ENCODE measurements at places on chromosomes 1 and 21.

GRCh38 chr21:15667819-15668218 lies 62.0 kb upstream of the USP25 start:
- DNase-seq = no peak

DNA sequence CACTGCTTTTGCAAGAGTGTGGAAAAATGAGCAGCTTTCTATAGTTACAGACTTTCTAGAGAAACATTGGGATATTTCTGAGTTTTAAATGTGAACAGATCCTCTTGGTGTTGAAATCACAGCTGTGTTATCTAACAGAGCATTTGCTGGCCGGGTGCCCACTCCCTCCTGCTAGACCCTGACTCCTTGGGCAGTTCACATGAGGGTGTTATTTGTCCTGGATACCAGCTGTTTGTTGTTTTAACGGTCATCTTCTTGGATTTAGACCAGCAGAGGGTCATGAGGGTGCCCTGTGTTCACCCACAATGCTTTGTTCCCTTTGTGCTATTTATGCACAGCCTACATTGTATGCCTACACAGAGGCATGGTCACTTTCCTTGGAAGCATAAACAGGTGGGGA lies 67.1 kb downstream of the CENPF start:
- DNase-seq = no peak

- DNase-seq = no peak
Measured at GRCh38 chr1:170254371-170254770, 108.6 kb downstream of the NTMT2 start.

- DNase-seq = no peak
Measured at GRCh38 chr1:63342402-63342801, 20.0 kb downstream of the FOXD3 start.

DNA sequence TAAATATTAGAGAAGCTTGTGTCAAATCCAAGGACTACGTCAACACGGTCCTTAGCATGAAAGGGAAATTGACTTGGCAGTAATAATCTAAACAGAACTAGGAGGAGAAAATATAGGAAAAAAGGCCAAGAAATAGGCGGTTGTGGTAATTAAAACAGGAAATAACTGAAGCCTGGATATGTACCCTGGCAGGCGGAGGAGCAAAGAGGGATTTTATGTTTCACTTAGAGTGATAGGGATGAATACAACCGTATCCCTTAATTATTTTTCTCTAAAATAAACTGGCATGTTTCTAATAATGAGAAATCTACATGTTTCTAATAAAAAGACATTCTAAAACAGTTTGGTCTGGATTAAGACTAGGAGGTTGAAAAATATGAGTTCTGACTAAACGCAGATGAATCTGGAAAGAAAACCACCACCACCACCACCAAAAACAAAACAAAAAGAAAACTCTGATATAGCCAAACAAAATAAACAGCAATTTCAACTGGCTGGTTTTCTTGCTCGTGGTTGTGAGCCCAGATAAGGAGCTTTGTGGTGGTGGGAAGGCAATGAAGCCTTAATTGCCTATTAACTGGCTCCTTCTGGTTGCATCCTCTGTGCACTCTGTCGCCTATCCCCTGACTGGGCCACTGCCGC lies 334.2 kb upstream of the SNX7 start:
- DNase-seq = no peak

- peak; percentile 22 for DNase-seq
Measured at GRCh38 chr1:53860967-53861411, 22.9 kb upstream of the NDC1 start.

DNA sequence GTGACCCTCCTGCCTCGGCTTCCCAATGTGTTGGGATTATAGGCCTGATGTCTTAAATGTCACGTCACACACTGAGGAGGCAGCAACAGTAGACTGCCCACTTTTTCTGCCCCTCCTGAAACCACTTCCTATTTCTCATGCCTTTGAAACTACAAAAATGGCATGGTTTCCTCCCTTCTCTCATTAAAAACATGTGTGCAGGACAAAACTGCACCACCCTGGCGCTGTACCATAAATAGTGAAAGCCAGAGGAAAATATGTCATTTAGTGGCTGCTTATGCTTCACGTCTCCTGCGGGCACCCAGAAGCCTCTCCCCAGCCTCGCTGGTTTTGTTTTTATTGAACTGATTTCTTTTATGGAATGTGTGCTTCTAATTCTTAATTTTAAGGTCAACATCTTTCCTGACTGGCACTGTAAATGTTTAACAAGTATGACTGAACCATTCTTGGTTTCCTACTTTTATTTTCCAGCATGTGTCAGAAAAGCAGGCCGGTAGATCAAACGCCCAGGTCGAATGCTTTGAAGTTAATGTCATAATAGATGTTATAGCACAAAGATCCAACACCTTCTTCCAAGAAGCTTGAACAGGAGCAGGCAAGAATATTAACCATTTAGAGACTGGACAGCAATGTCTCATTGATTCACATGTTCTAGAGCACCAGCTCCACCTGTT lies 59.6 kb upstream of the C1orf87 start:
- no peak for DNase-seq

DNA sequence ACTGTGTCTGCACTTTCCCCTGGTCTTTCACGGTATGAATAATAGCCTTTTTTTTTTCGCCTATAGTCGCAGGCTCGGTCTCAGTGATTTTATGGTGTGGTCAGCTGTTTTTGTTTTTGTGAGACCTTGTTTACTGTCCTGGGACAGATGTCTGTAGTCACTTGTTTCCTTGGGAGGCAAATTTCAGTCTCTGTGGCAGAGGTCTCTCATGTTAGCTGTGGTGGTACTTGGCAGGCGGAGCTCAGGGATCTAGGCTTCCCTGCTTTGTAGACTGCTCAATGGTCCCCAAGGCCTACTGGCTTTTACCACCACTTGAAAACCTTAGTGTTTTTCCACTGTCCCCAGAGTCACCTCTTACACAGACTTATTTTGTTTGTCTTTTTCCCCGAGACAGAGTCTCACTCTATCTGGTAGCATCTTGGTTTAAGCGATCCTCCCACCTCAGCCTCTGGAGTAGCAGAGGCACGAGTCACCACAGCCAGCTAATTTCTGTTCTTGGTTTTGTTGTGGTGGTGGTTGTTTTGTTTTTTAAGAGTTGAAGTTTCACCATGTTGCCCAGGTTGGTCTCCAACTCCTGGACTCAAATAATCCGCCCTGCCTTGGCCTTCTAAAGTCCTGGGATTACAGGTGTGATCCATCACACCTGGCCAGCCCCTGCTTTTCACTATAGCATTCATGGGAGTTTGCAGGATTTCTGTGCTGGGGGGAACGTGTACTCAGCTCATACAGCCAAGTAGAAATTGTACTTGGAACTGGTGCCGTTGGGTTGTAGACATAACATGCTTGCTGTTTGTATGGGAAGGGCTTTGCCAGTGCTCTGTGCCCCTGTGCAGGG lies 10.3 kb downstream of the RNU1-2 start:
- DNase-seq = no peak

DNA sequence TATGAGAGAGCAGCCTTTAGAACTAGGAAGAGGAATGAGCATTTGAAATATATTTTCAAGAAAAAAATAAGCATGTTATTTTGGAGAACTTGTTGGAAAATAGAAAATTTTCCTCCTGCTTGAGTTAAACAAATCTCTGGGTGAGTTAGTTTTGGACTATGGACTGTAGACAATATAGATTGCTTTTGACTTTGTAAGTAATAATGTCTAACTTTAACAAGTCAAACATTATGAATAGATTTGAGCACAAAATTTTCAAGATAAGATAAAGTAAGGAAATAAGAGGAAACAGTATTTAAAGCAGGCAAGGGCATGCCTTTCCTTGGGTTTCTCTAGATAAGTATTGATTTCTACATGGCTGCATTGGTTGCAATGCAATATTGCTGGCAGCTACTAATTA lies 360.8 kb downstream of the LMO4 start:
- no peak for DNase-seq

- no peak for DNase-seq
Measured at GRCh38 chr1:171984850-171985485, 143.7 kb downstream of the DNM3 start.

DNA sequence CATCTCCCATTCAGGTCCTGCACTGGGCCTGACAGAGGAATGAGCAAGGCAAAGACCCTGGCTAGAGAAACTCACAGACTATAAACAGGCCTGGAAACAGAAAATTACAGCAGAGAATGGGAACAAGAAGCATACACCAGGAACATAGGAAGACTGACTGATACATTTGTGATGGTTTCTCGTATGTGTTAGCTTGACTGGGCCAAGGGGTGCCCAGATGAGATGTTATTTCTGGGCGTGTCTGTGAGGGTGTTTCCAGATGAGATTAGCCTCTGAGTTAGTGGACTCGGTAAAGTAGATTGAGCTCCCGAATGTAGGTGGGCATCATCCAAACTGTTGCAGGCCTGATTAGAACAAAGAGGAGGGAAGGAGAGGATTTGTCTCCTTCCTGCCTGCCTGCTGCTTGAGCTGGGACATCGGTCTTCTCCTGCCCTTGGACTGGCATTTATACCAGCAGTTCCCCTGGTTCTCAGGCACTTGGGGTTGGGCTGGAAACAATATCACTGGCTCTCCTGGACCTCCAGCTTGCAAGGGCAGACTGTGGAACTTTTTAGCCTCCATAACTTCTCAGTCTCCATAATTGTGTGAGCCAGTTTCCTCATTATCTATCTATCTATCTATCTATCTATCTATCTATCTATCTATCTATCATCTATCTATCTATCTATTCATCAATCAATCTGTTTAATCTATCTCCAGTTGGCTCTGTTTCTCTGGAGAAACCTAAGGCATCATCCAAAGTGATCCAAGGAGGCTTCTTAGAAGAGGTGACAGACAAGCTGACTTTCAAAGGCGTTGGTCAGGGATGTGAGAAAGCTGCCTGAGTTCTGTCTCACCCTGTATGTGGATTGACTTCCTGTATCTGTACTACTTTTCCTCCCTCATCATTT lies 9.7 kb upstream of the FOXO6 start:
- DNase-seq = no peak

GRCh38 chr21:33802481-33802880 lies 113.1 kb downstream of the ATP5PO start:
- no peak for DNase-seq

- no peak for DNase-seq
Measured at GRCh38 chr21:44366586-44367211, 13.3 kb downstream of the TRPM2 start.

GRCh38 chr21:28857752-28858151 lies 134.9 kb downstream of the LTN1 start:
- DNase-seq = no peak

DNA sequence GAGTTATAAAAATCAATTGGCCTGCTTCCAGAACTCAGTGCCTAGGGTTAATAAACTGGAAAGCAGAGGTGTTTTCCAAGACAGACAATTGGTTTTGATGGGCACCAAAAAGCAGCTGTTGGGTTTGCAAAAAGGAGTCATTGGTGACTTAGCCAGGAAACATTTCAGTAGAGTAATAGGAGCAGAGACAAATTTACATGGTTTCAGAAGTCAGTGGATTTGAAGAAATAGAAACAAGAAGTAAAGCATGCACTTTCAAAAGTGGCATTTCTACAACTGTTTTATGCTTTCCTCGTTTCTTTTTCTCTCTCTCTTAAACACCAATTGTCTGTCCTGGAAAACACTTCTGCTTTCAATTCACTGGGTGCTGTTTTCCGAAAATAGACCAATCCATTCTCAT lies 87.8 kb downstream of the GLUL start:
- DNase-seq = no peak

DNA sequence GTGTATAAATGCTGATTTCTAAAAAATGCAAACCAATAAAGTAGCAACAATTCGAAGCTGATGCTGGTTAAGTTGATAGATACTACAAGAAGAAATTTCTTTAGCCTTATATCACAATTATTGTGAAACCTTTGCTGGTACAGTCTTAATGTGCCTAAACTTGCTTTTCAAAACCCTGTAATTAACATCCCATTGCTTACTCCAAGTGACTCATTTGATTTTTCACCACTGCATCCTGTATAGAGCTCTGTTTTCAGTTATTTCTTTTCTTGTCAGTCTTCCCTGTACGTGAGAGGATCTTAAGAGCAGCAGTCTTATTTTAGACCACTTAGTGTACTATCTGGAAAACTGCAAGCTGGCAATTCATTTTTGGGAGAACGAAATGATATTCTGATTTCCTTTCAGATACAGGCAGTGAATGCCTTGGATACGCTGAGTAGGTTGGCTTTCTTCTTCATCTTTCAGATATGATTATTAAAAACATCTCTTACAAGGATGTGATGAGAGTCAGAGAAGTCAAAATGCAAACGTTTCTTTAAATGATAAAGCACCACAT lies 210.3 kb downstream of the KCTD3 start:
- DNase-seq = no peak

DNA sequence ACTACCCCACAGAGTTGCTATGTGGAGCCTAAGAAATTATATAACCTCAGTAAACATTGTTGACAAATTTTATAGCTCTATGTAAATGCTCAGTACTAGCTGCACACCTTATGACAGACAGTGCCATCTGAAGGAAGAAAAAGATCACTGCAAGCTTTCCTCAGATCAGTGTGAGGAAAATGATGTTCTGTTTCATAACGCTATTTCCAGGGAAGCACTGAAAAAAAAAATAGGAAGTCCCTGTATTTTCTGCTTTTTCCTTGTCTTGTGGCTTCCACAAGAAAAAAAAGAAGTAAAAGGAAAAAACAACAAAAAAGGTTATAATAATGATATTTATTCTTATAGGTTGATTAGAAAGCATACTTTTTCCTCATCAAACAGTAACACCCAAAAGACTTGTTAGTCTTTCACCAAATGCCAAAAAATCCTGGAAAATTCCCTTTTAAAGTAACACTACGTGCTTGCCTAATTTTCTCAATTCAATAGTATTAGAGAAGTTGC lies 23.2 kb downstream of the LYST start:
- DNase-seq = no peak

GRCh38 chr21:17784180-17784598 lies 35.0 kb downstream of the C21orf91 start:
- DNase-seq = no peak

DNA sequence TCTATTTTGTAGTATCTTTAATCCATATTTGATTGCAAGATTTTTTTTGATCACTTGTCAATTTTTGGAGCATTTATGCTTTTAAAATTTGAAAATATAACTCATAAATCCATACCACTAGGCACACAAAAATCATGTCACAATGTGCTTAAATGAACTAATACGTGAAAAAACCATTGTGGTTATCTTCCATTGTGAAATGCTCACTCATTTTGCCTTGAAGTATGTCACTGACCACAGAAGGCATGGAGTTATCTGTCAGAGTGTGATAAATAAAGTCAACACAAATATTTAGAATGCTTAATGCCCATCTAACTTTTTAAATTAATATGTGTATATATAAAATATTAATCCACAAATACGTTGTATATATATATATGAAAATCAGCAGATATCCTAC lies 347.2 kb downstream of the PTPRC start:
- no peak for DNase-seq

Data from stimulated activated naive CD4-positive, alpha-beta T cell treated with Interleukin-2 at 50 U/mL for 16 hours (primary cell).